NCI-H1048 (cell line): ENCODE measurements at places on chromosomes 4 and X.

- no peak for DNase-seq
Measured at GRCh38 chrX:45191820-45192409, 8.8 kb downstream of the DIPK2B start.

DNA sequence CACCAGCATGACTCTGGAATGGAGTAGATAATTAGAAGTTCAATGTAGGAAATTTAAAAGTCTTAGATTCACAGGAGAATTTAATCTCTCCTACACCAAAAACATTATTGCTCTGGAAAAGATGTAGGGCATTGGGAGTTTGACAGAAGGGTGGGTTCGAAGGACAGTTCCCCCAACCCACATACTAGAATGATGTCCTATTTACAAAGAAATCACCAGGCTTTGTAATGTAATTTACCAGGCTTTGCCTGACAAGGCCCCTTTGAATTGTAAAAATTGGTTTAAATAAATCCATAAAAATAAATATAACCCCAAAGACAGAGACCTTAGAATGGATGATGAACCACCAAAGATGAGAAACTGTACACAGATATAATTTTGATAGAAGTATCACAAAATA, 399.2 kb upstream of the GRID2 start:
- no peak for DNase-seq

GRCh38 chrX:153875391-153876111, 10.4 kb downstream of the L1CAM start:
- no peak for DNase-seq

DNA sequence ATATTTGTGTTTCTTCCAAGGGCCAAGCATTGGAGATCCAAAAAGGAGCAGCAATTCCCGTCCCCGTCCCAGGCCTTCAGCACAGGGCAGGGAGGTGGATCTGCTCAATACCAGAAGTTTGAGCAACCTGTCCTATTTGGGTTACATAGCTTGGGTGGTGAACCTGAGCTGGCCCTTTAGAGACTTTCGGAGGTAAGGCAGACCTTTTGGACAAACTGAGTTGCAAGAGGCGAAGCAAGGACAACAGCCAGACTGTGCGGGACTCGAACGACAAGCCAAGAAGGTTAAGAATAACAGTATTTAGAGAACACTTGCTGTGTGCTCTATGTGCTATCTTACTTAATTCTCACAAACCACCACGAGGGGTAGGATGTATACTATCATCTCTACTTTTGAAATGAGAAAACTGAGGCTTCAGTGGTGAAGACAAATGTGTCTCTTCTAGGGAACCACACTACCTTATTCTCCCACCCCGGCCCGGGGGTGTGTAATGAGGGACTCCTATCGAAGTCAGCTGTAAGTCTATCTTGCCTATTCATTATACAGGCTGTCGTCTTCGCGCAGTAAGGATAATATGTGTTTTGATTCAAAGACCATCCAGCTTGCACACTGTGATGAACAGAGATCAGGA, 1.3 kb downstream of the NOP14 start:
- no peak for DNase-seq

- DNase-seq, result no peak
Measured at GRCh38 chrX:110401135-110401534, 42.5 kb downstream of the RTL9 start.

DNA sequence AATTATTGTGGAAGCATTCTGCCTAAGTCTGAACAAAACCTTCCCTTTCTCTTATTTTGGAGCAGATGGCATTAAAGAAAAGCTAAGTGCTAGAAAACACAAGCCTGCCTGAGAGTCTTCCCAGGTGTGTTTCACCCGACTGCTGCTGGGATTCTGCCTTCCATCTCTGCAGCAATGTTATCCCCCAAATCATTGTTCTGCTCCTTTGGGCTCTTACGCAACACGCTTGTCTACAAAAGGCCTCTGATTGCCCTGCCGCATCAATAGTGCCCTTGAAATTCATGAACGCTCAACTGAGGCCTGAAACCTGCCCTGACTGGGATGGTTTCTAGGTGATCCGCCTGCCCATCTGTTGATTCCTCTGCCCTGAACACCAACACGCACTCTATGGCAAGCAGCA, 80.3 kb downstream of the SEL1L3 start:
- no peak for DNase-seq

GRCh38 chr4:128268970-128269369, 18.6 kb downstream of the PGRMC2 start:
- DNase-seq, result no peak

DNA sequence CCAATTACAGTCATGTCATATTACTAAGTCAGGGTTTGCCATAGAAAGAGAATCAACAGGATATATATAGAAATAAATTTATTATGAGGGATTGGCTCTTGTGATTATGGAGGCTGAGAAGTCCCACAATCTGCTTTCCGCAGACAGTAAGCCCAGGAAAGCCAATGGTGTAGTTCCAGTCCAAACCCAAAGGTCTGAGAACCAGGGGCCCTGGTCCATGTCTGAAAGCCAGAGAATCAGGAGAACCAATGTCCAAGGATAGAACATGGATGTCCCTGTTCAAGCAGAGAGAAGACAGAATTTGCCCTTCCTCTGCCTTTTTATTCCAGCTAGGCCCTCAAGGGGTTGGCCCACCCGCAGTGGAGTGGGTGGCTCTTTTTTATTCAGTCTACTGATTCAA, 25.6 kb downstream of the FABP2 start:
- no peak for DNase-seq

- no peak for DNase-seq
Measured at GRCh38 chr4:152979731-152980330, 43.7 kb downstream of the FHDC1 start.

- DNase-seq, result no peak
Measured at GRCh38 chrX:31679861-31680260, 608.0 kb upstream of the FTHL17 start.

DNA sequence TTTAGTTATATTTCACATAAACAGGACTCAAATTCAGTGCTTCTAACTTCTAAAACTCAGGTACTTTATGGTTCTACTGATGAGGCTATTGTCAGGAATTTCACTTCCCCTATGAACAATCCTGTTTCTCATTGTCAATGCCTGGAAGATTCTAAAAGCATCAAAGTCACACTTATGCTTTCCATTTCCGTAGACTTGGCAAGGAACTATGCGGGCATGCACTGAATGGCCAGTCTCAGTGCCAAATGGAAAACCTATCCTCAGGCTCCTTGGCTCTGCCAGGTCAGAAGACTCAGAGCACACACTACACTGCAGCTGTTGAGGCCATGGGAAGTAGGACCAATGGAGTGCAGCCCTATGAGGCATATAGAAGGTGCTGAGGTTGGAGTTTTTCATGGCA, 97.0 kb upstream of the PTPN13 start:
- no peak for DNase-seq

GRCh38 chr4:42464550-42465094, 67.3 kb downstream of the SHISA3 start:
- no peak for DNase-seq

GRCh38 chrX:116384406-116384954, 51.9 kb upstream of the SLC6A14 start:
- DNase-seq, result no peak

DNA sequence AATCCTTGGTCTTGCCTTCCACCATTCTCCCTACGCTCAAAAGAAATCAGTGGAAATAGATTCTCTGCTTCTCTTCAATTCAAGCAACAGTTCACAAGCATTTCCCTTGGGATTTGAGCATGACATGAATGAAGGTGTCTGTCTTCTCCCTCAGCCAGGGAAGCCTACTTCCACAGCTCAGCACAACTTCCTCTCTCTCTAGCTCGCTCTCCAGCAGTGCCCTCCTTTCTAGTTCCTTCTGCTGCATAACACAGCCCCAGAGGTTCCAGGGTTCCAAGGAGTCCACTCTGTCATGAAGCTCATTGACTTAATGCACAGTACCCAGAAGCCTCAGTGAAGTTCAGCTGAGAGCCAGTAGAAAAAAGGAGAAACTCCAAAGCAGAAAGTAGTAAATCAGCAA, 81.3 kb downstream of the PLS3 start:
- no peak for DNase-seq

- DNase-seq, result no peak
Measured at GRCh38 chr4:128341634-128342033, 54.0 kb upstream of the PGRMC2 start.

- no peak for DNase-seq
Measured at GRCh38 chrX:370244-370962, 16.3 kb downstream of the PPP2R3B start.

DNA sequence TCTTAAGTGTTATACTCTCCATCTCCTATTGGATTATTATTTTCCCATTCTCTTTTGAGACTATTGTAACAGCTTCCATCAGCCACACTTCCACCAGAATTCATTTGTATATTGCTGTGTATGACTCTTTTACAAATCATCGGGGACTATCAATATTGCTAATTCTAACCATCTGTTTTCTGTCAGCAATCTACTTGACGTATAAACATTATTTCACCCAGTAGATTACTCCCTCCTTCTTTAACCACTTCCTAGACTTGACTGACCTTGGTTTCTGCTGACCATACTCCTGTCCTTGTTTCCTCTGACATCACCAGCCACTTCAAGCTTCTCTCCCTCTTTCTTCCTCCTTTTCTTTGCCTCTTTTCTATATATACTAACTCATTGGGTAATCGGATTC, 402.9 kb downstream of the PCDH18 start:
- DNase-seq, result no peak

DNA sequence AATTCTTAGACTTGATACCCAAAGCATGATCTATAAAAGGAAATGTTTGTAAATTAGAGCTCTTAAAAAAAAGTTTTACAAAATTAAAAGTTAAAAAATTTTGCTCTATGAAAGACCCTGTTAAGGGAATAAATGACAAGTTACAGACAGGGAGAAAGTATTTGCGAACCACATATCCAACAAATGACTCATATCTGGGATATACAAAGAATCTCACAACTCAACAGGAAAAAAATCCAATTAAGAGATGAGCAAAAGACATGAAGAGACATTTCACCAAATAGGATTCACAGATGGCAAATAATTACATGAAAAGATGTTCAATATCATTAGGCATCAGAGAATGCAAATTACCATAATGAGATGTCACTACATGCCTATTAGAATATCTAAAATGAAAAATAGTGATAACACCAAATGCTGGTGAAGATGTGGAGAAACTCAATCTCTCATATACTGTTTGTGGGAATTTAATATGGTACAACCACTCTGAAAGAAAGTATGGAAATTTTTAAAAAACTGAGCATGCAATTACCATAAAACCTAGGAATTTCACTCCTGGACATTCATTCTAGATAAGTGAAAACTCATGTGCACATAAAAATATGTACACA, 100.8 kb upstream of the EOLA2 start:
- DNase-seq, result no peak

DNA sequence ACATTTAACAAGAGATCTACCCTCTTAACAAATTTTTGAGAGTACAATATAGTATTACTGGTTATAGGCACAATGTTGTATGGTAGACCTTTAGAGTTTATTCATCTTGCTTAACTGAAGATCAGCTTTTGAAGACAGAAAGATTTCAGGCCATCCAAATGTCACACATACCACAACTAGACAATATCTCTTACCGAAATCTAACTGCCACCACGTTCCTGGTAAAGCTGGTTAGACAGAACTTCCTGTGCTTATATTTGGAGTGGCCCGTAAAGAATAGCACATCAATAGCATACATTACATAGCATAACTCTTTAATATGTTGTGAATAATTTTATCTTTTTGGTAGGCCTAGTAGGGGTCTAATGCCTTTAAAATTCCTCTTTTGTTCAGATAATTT, 29.8 kb upstream of the ARHGEF6 start:
- DNase-seq, result no peak

- DNase-seq, result no peak
Measured at GRCh38 chr4:7827566-7827965, 112.1 kb downstream of the AFAP1 start.

DNA sequence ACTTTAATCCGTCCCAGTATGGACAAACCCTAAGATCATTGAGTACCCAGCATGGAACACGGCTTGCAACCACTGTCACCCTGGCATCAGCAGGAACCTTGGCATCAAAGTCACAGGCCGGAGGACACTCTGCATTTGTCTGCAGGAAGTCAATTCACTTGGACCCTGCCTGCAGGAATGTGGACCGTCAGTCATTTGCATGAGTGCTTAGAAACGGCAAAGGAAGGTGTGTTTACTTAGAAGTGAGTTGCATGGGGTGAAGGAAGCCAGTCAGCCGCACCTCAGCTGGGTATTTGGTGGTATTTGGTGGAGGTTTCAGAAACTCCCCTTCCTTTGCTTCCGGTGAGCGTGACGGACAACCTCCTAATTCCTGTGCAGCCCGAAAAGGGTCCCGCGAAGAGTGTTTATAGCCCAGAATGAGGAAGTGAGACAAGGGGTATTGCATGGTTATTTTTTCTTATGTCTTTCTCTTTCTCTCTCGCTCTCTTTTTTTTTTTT, 15.5 kb downstream of the P2RY8 start:
- no peak for DNase-seq

DNA sequence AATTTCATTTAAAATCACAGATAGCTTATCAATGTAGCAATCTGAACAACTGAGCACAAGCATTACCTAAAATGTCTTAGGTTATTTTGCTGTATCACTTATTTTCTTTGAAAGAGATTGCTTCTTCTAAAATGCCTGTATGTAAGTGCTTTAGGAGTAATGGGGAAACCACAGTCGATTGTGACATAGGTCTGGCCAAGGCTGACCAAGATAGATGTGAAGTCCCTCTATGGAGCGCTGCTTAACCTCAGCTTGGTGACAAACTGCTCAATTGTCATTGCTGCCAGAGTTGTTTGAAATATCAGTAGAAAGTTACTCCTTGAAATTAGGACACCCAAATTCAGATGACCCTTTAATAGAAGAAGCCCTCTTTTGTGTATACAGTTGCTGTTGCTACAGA, 401.9 kb upstream of the NDST4 start:
- DNase-seq, result no peak

- no peak for DNase-seq
Measured at GRCh38 chr4:159169404-159170302, 66.8 kb downstream of the RAPGEF2 start.

GRCh38 chr4:153773236-153773690, 13.4 kb upstream of the RNF175 start:
- DNase-seq, result no peak

GRCh38 chr4:101103381-101104142, 243.8 kb downstream of the PPP3CA start:
- DNase-seq, result no peak

DNA sequence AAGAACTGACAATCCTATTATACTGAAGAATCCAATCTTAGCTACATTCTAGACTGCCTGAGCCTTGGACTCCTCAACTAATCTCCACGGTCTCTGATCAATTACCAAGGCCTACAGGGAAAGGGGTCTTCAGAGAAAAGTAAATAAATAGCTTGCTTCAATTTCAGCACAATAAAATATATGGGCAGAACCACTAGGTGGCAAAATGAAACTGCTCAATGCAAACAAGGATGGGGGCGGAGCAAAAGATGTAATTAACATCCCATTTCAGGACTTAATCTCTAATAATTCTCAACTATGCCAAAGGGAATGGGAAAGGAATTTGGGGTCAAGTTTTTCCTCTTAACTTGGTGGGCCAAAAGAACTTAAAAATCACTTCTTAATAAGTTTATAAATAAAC, 78.4 kb upstream of the MAP3K15 start:
- no peak for DNase-seq

GRCh38 chr4:148025981-148026380, 294.1 kb downstream of the ARHGAP10 start:
- no peak for DNase-seq

- no peak for DNase-seq
Measured at GRCh38 chr4:100736641-100737451, 219.0 kb upstream of the EMCN start.

- DNase-seq, result no peak
Measured at GRCh38 chrX:148499638-148500422, 587 bp upstream of the AFF2 start.
